ENCODE measurements at places on chromosomes 1 and 21.

- no peak for DNase-seq
Observed at GRCh38 chr1:233252441-233252840, 43.1 kb downstream of the PCNX2 start.

- DNase-seq, result no peak
Observed at GRCh38 chr1:206658264-206658980, 23.1 kb downstream of the DYRK3 start.

DNA sequence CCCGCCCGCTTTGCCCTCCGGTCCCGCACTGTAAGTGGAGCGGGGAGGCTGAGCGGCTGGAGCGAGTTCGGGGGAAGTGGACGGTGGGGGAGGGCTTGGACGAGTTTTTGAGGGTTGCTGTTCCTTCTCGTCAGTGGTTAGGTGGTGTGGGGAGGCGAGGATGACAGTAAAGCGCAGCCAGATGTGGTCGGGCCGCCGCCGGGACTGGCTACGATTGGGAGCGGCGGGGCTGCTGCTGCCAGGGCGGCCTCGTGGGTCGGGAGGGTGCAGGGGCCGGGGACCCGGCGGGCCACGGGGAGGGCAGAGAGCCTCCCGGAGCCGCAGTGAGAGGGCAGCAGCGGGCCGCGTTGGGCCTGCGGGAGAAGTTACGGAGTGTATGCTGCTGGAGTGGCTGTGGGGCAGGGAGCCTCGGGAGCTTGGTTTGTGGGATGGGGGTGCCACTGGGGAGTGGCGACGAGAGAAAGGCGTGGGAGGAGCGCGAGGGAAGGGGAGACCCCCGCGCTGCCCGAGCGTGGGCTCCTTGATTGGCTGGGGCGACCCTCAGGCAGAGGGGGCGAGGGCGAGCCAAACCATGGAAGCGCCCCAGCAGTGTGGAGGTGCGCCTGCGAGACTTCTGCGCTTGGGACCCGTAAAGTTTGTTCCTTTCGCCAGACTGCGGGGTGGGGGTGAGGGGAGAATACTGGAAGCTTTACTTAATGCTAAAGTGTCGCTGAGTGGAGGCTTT is 2.1 kb downstream of the ADGRL2 start:
- DNase-seq, result no peak

DNA sequence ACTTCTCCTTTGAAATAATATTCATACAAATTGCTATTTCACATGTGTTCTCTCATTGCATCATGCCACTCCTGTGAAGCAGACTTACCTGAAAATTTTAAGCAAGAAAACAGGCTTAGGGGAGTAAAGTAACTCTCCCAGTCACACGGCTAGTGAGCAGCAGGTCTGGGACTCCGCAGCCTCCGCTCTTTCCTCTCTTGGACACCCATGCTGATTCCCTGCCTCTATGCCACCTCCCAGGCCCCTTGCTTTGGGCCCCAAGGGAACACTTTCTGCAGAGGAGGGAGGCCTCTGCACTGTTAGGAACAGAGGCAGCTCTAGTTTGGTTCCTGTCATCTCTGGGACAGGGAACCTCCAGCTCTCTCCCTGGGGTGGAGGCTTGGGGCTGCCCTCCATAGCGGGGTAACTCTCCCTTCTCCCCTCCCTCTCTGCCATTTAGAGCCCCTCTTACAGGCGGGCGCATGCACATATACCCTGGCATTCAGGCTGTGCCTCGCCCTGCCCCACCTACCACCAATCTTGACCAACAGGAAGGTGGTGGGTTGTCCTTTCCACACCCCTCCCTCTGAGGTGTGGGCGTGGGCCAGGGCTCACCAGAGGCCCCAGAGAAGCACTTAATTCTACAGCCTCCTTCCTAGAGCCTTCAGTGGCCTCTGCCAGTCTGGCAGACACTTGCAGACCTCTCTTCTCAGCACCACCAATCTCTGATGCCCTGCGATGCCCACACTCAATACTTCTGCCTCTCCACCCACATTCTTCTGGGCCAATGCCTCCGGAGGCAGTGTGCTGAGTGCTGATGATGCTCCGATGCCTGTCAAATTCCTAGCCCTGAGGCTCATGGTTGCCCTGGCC is at the start of gene RXFP4:
Gene RXFP4, plus strand, starts transcription at position 646 of the 852 bp plus-strand sequence. Its CDS starts 72 bp downstream, at position 718.
- DNase-seq, result no peak
